Activated T-cell treated with anti-CD3 and anti-CD28 coated beads, Interleukin-2, amount 50 U/mL, for 1 hour (primary cell): ENCODE measurements at places on chromosomes 3 and 15.

- no peak for DNase-seq
These were observed 48.0 kb downstream of the EHHADH start for GRCh38 chr3:185205865-185206264.

- no peak for DNase-seq
These were observed 768.1 kb downstream of the GBE1 start for GRCh38 chr3:80993241-80993945.

- peak; percentile 79 for DNase-seq
These were observed 62.7 kb upstream of the KLF13 start for GRCh38 chr15:31263751-31264558.

- no peak for DNase-seq
These were observed 10.9 kb upstream of the SRGAP3 start for GRCh38 chr3:9260305-9260704.

DNA sequence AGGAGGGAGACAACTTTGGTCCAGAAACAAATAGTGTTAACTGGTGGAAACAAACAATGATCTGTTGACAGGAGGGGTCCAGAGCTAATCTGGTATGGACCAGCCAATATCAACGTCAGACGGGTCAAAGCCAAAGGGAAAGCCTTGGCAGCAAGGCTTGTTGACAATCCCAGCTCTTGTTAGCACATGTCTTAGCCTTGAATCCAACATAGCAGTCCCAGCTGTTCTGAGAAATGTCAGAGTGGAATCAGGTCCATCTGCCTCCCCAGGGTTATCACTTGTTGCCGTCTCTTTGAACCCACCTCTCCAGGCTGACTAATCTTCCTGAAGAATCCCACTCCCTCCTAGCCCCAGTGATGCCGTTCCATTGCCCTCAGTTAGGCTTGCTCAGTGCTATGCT lies 404.6 kb upstream of the MCTP2 start:
- DNase-seq, result no peak

GRCh38 chr3:76474632-76475031 lies 565.3 kb upstream of the ROBO2 start:
- DNase-seq, result no peak

DNA sequence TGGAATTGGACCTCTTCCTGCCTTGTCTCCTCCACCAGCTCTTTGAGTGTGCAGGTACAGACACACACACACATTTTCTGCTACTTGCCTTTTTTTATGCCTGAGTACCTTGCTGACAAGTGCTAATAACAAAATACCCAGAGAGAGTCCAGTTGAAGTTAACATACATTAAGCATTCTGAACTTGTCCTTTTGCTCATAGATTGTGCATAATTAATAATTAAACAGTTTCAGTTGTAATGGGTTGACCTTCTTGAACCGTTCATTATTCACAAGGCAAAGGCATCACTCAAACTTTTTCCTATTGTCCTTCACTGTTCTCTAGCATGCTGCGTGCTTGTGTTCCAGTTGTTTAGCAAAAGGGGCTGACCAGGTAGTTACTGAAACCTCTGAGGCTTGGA lies 59.6 kb upstream of the SKOR1 start:
- no peak for DNase-seq

DNA sequence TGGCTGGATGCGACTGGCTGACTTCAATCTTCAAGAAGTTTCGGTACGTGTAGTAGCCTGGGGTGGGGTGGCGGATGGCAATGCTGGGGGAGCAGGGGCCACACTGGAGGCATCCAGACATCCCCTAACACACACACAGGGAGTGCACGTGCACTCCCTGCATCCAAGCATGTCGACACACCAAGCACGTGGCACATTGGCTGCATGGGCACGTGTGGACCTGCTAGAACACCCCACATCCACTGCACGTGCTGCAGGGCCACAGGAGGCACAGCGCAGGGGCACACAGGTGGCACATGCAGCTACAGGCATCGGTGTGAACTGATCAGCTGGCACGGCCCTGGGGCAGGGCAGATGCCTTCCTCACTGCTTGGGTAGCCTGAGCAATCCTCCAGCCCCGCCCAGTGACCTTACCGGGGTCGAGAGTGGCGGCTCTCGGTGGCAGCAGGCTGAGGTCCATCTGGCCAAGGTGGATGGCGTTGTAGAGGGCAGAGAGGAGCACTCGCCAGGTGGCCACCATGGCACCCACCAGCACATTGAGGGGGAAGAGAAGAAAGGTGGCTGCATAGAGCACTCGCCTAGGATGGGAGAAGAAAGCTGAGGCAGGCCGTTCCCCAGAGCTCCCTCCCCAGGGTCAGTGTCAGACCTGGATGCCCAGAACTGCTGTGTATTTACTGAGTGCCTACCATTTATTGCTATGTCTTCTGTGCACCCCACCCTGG lies 7.5 kb downstream of the ISLR start:
- DNase-seq, result no peak

DNA sequence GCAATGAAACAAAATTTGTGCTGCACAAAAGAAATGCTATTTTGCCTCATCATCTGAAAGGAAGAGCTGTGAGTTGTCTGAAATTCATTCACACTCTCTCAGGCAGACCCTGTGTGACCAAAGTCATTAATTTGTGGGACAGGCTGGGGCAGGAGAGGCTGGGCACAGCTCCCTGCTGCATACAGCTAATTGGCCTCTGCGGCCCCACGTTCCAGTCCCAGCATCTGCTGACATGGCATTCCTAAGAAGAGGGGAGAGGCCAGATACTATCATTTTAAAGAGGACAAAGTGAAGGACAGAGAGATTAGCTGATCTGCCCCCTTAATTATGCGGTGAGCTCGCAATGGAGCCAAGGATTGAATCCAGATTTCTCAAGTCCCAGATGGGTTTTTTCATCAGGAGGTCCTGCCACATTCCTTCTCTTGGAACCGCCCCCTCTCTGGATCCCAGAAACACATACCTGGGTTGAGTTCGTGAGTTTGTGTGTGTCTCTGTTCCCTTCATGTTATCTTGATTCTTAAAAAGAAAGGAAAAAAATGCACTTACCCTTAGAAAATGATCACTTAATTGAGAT lies 25.1 kb downstream of the POLR2M start:
- no peak for DNase-seq

DNA sequence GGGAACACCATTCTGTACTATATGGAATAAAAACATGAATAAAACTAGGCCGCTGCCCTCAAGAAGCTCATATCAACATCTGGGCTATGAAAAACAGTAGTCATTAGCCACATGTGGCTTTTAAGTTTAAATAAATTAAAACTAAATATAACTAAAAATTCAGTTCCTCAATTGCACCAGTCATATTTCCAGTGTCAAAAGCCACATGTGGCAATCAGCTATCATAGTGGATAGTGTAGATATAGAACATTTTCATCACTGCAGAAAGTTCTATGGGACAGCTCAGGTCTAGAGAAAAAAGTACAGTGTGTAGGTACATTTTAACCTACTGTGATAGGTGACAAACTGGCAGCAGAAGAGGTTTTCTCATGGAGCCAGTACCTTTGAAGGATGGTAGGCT lies 261.4 kb downstream of the FOXP1 start:
- DNase-seq, result no peak
